ENCODE measurements at places on chromosomes 3 and 15. TPM values are rescaled to one million over a fixed set of nuclear protein-coding genes. Genes with fewer than 3 reads are reported as not detected.

- DNase-seq, result no peak
Measured at GRCh38 chr3:119235151-119235550, 5.5 kb downstream of the B4GALT4 start.

- peak; percentile 21 for DNase-seq
Measured at GRCh38 chr3:130258532-130258952, 86.9 kb upstream of the COL6A5 start.

DNA sequence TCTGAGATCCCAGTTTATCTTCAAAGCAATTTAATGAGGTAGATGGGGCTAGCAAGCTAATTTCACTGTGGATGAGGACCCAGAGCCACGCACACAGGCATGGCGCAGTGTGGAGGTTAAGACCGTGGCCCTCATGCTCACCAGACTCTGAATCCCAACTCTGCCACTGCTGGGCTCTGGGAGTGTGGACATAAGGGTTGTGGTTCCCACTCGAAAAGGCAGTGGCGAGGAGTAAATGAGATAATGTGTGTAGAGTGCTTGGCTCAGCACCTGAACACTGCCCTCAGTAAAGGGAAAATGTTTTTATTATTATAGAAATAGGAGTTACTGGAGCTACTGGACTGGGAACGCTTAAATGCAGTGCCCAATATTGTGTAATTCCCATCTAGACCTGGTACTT lies 243.5 kb upstream of the TPM1 start:
- DNase-seq, result no peak

DNA sequence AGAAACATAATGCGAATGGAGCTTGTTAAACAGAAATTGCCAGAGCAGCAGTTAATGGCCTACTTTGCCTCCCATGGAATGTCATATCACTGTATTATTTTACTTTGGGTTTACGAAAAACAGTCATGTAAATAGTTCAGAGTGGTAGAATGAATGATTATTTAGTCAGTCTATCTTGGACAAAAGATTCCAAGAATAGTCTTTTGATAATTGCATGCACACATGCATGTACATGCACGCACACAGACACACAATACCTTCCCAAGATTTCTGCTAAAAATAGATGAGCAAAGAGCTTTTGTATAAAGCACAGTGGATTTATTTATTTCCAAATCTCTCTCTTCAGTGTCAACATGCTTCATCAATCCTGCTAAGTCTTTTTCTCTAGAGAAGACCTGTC lies 800.7 kb downstream of the DIPK2A start:
- DNase-seq, result peak; percentile 24

DNA sequence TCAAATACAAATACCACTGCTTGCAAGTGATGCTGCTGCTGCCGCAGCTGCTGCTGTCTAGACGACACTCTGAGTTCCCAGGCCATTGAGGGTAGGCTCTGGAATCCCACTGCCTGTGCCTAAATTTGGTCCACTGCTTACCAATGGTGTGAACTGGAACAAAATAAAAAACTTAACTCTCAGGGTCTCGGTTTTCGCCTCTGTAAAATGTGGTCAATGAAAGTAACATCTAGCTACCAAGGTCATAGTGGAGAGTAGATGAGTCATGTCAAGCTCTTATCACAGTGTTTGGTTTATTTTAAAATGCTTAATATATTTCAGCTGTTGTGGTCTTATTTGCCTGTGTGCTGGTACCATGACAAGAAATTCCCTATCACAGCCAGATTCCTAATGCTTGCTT lies 299.3 kb downstream of the CLSTN2 start:
- no peak for DNase-seq

DNA sequence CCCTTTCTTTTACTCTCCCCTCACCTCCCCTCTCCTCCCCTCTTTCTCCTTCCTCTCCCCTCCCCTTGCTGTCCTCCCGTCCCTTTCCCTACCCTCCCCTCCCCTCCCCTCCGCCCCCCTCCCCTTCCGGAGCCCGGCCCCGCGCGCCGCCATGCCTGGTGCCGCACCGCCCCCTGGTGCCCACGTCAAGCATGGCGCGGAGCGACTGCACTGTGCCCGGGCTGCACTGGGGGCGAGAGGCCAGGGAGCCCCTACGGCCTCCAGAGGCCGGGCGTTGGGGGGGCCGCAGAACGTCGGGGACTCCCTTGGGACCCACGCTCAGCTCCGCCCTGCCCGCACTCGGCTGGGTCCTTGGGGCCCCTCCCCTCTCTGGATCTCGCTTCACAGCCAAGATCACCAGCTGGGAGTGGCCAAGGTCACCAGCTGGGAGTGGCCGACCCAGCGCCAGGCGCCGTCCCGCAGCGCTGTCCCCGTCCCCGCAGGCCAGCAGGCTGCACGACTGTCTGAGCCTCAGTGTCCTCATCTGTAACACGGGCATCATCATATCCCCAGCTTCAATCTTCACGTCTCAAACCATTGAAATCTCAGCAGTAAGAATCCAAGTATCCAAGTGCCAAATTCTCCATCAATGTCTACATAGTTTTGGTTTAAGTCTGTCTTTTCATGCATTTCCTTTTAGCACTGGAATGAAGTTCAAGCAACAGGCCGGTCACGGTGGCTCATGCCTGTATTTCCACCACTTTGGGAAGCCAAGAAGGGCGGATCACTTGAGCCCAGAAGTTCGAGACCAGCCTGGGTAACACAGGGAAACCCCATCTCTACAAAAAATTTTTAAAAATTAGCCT lies 42.5 kb downstream of the TPRA1 start:
- DNase-seq, result peak; percentile 82

DNA sequence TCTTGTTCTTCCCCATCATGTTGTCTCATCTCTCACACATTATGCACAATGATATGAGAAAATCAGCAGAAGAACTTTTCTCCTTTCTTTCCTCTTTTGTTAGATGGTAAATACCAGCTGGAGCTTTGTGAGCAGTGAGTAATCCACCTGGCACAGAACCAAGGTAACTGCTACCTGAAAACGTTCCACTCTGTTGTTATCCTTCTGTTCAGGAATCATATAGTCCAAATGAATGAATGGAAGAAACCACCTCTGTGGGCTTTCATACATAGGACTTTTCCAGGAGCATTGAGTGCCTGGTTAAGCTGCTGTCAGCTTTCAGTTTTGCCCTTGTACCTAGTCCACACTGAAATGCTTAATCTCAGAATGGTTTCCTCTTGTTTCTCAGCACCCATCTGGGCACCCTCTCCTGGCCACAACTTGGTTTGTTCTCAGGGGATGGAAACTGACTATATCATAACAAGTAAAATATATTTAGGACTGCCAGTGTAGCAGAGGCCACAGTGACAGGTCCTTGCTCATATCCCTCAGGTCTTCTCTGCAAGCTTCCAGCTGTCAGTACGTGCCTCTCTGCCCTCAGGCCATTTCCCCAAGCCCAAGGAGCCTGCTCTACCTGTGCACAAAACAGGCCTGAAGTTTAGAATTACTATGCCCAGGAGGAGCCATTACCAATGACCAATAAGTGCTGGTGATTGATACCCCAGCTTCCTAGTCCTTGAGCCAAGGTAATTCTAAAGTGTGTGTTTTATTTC lies 23.5 kb upstream of the SLC4A7 start:
- DNase-seq, result no peak

DNA sequence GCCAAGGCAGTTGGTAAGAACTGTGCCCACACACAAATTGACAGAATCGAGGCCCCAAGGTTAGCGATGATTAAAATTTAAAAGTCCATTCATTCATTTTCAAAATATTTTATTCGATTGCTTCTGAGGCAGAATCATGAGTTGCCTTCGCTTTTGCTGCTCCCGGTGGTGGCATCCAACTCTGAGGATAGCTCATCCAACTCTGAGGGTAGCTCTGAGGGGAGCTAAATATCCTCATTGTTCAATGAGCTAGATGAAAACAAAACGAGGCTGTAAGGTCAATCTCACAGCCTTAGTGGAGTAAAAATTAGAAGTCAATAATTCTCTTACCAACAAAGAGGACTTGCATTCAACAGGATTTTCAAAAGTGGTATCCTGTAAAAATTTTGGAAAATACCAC lies 897 bp upstream of the CHL1 start:
- no peak for DNase-seq

DNA sequence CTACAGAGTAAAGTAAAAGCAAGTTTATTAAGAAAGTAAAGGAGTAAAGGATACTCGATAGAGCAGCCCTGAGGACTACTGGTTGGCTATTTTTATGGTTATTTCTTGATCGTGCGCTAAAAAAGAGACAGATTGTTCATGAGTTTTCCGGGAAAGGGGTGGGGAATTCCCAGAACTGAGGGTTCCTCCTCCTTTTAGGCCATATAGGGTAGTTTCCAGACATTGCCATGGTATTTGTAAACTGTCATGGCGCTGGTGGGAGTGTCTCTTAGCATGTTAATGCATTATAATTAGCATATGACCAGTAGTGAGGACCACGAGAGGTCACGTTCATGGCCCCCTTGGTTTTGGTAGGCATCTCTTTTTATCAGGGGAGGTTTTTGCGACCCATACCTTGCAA lies 213.1 kb downstream of the OSBPL10 start:
- no peak for DNase-seq

DNA sequence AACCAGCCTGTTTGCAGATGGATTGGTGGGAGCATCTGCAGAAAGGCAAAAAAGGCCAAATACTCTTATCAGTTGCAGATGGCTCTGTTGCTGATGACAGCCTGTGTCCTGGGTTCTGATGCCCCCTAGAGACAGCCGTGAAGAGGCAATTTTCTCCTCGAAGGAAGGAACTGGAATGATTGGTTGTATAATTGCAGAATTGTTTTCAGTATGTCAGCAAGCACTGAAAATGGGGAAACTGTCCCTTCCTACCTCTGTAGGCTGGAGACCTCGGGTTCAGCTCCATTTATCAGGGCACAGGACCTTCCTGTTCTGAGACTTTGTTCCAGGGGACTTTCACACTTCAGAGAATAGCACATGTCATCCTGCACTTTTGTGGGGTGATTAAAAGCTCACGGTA lies 103.0 kb downstream of the PGPEP1L start:
- DNase-seq, result peak; percentile 47

DNA sequence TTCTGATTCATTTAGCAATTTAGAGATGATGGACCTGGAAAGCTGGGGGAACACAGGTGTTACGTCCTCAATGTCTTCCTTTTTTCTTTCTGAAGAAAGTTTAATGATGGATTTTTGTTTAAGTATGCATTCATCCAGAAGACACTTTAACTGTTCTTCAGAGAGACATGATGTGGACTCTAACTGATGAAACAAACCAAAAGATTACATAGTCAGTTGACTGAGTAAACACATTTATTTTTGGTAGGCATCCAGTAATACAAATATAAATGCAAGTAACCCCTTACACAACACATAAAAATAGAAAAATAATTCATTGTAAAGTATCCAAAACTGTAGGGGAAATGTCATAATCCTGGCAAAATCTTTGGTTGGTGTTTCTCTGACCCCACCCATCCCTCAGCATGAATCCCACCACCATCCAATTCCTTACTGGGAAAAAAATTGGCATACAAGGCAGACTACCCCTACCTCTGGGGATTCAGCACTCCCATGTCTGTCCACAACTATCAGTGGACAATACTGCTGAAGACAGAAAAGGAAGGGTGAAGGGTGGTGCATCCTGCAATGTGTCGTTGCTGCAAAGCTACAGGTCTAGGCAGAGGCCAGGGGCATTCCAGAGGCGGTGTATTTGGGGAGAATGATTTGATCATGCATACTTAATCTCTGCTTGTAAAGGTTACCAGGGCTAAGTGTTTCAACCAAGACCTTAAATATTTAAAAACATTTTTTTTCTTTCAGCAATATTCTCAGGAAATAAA lies 37.4 kb downstream of the THBS1 start:
- no peak for DNase-seq

GRCh38 chr3:43687499-43687811 lies 3.3 kb upstream of the ABHD5 start:
- DNase-seq, result no peak

- peak; percentile 81 for DNase-seq
Measured at GRCh38 chr3:120908030-120908794, at the start of gene STXBP5L. Gene STXBP5L (plus strand): TSS chr3:120908205. CDS start chr3:120909579, 1,374 bp downstream.

- peak; percentile 41 for DNase-seq
Measured at GRCh38 chr3:161372321-161373260, 1.3 kb upstream of the SPTSSB start.

DNA sequence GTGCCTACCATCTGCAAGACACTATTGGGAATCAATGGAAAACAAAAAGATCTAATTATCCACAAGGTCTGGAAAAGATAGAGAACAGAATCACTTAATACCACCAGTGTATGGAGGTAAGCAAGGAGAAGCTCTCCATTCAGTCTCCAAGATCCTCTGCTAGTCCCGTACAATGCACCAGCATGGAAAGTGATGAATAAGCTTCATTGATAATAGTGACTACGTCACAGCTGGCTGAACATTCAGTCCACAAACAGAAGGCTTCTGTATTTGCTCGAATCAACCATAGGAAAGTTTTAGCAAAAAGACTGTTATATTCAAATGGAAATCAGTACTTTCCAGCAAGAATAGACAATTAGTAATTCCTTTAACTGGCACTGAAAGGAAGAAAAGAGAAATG lies 42.9 kb downstream of the IGSF11 start:
- peak; percentile 48 for DNase-seq

GRCh38 chr3:147360646-147361453 lies 45.5 kb downstream of the ZIC4 start:
- DNase-seq, result no peak

DNA sequence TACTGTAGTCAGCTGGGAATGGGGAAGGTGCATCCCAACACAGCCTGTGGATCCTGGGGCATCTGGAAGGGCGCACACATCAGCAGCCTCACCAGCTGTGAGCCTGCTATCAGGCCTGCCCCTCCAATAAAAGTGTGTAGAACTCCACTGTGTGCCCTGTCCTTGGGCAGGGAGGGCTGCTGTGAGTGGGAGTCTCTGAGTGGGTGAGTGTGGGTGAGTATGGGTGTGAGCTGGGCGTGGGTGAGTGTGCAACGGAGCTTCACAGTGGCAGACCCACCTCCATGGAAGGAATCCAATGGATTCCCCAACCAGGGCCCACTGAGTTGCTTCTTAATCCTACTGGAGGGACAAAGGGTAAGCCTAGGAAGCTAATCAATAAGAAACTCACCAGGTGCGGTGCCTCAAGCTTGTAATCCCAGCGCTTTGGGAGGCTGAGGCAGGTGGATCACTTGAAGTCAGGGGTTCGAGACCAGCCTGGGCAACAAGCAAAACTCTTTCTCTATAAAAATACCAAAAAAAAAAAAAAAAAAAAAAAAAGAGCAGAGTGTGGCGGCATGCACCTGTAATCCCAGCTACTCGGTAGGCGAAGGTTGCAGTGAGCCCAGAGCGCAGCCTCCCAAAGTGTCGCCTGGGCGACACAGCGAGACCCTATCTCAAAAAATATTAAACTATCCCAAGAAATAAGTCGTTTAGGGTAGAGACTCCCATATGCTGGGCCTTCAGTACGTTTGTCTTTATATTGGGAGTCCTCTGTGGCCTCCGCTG lies 555 bp upstream of the RCCD1 start:
- no peak for DNase-seq

DNA sequence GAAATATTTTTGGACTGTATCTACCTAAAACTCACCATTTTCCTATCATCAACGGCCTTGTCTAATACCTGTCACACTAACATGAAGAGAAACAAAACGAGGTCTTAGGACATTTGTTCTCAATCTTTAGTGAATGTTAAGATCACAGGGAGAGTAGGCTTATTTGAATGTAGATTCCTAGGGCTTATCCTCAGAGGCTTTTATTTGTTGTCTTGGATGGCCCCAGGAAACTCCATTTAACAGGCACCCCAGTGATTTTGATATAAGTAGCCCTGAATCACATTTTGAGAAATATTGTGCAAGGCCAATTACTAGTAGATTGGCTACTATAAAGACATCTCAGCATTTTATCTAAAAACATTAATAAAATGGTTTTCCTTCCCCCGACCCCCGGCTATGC lies 367.4 kb downstream of the GAP43 start:
- no peak for DNase-seq

CAPN3 gene
- 336 TPM for total RNA-seq

IQCH gene
- total RNA-seq, result 4.3 TPM

HIGD2B gene
- not detected for total RNA-seq

HAPLN3 gene
- total RNA-seq, result 6.1 TPM

TAGLN3 gene
- 1.6 TPM for total RNA-seq

ARL14 gene
- total RNA-seq, result not detected

ANXA2 gene
- 742 TPM for total RNA-seq

All from tongue (tissue), 3 donors.